ENCODE measurements at places on chromosomes 6 and 20.

- no peak for DNase-seq
Observed at GRCh38 chr6:52643158-52643557, 27.8 kb upstream of the TMEM14A start.

- DNase-seq: no peak
Observed at GRCh38 chr20:16222859-16223411, 350.3 kb downstream of the KIF16B start.

DNA sequence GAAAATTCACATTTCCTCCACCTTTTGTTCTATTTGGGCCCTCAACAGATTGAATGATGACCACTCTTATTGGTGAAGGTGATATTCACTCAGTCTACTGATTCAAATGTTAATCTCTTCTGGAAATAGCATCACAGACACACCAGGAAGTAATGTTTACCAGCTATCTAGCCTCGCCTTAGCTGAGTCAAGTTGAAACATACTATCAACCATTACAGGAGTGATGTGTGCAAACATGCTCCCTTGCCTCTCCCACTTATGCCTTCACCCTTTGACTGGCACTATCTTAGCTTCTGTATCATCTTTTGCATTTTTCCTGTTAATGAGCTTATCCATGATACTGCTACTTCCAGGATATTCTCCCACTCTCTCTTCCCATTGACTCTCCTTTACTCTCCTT, 191.9 kb downstream of the CENPW start:
- no peak for DNase-seq

- peak; percentile 42 for DNase-seq
Observed at GRCh38 chr20:62776692-62777527, 19.4 kb upstream of the MRGBP start.

DNA sequence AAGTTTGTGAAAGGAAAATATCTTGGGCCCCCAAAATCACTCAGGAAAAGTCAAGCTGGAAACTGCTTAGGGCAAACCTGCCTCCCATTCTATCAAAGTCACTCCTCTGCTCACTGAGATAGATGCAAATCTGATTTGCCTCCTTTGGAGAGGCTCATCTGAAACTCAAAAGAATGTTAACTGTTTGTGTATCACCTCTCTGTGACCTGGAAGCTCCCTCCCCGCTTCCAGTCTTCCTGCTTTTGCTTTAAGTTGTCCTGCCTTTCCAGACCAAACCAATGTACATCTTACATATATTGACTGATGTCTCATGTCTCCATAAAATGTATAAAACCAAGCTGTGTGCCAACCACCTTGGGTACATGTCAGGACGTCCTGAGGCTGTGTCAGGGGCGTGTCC, 331.4 kb upstream of the QKI start:
- DNase-seq: no peak

- no peak for DNase-seq
Observed at GRCh38 chr6:56093776-56094175, 153.6 kb downstream of the COL21A1 start.

- peak; percentile 35 for DNase-seq
Observed at GRCh38 chr6:32972353-32973143, 4.2 kb downstream of the BRD2 start.

DNA sequence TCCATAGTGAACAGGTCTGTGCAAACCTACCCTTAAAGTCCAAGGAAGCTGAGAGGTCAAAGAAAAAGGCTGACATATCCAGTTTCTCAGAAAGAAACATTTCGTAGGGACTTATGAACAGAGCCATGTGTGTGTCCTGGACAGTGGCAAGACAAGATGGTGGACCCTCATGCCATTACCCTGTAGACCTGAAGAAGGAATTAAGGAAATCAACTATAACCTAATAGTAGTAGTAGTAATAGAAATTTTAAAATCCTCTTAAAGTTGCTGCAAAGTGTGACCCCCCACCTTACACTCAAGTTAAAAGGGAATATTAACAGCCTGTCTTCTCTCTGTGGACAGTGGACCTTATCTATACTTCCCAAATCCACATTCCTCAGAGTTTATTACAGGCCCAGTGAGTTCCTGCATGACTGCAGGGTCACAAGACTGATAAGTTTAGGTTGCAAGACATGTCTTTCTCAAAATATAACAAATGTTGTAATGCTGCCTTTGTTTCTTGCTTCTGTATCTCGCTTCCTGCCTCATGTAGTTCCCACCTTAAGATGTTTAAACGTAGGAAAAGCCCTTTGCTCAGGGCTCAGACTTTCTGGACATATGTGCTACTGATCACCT, 10.6 kb downstream of the IL22RA2 start:
- DNase-seq: no peak

GRCh38 chr20:39117491-39117890, 155.3 kb downstream of the DHX35 start:
- no peak for DNase-seq
